GM13976 (cell line): ENCODE measurements at places on chromosomes 1 and 21.
A peak's percentile ranks its signal among the peaks of the same experiment; 100 is the strongest.

DNA sequence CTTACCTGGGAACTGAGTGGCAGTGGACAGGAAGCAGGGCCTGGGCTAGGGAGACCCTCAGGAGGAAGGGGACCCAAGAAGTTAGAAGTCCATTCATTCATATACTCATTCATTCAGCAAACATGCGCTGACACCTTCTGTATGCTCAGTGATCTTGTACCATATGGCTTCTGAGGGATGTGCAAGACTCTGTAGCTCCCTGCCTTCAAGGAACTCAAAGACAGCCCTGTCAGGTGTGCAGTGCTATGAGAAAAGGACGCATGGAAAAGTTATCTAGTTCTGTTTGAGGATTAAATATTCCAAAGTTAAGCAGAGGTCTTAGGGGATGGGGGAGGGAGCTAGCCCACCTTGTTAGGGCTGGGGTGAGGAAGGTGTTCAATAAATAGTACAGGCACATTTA is 12.5 kb downstream of the DMAP1 start:
- DNase-seq, result no peak

GRCh38 chr1:54178296-54179070 is 21.3 kb downstream of the CYB5RL start:
- no peak for DNase-seq

- DNase-seq, result no peak
Observed at GRCh38 chr1:62597281-62597680, at the start of gene ANGPTL3. ANGPTL3 (plus strand) TSS chr1:62597520; CDS start chr1:62597567, 47 bp downstream.

DNA sequence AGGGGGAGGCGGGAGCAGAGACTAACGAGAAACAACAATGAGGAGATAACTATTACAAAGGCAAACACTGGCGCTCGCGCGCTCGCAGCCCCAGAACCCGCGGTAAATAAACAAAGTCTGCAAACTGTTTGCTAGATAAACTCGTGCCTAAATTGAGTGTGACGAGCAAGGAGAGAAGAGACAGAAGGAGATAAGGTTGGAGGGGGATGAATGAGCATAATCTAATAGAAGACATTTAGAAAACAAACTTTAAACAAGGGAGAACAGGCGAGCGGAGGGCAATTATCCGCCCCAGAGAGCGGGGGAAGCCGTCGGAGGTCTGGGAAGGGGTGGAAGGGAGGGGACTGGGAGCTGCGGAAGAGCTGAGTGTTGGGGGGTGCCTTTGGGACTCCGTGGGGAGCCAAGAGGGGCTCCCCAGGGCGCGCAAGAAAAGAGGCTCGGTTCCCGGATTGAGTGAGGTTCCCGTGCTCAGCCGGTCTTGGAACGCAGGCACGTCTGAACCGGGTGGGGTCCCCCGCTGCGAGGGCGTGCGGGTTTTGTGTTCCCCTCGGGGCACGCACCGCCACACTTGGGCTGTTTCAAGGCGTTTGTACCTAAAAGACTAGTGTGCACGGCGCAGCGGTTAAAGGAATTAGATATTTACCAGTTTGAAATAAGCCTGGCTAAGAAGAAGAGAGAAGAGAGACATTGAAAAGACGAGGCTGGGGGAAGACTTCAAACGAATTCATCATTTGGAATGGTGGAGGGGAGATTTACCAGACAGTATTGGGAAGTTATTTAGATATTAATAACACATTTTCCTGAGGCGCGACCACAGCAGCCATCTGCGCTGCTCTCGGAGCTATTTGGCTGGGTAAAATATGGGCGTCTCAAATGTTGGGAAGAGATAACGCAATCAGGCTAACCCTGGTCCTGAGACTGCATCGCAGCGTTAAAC is 10.6 kb downstream of the PAX7 start:
- no peak for DNase-seq

GRCh38 chr1:151867765-151868411 is 14.4 kb upstream of the THEM5 start:
- DNase-seq, result no peak

DNA sequence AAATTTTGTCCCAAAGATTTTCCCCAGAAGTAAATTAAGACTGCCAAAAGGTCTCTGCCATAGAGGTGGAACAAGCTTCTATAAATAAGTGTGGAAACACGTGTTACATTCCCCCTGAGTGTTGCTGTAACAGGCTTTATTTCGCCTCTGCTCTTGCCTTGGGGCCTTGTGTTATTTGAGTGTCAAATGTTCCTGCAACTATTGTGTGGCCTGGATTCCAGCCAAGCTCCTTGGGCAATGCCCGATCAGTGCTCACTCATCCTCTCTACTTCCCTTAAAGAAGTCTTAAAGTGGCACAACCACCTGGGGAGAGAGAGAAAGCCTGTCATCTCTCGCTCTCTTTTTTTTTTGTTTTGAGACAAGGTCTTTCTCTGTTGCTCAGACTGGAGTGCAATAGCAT is 156.7 kb downstream of the NR5A2 start:
- no peak for DNase-seq

- DNase-seq, result peak; percentile 65
Observed at GRCh38 chr1:210400043-210400840, 71.5 kb downstream of the HHAT start.

DNA sequence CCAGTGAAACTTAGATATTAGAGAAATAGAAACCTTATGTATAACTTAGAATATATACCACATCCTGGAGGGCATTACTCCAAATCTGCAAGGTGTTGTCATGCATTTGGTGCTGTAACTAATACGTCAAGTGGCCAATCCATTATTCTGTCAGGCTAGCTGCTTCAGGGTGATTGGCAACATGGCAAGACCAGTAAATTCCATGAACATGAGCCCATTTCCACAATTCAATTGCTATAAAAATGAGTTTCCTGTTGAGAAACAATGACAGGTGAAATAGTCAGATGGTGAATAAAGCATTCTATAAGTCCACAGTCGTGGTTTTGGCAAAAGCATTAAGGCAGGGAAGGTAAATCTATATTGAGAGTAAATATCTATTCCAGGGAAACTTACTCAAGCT is 566.0 kb downstream of the ADGRL2 start:
- DNase-seq, result no peak

DNA sequence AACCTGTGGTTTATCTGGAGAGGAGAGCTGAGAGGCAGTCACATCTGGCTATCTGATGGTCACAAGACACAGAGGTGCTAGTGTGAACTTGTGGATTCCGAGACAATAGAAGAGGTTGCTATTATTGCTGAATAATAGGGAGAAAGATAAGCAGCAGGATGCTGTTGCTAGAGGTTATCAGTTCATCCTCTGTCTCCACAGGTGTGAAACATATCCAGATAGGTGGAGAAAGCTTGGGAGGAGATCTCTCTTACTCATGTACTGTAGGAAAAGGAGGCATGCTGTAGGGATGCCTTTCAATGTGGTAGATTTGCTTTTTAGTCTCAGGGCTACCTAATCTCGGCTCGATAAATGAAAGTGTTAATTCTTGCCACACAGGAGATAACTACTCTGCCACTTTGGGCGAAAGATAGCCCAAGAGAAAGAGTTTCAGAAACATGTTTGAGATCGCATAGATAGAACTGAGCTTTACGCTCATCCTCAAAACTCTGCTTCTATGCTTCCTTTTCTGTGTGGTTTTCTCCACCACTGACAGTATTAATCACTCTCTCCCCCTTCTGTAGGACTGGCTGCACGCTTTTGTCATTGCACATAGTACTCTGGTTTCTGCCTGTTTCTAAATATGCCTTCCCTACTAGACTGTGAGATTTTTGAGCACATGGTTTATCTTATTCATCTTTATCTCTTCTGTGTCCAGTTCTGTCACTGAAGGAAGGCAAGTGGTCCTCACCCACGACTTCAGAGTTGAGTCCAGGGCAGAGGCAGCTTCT is 36.7 kb upstream of the PLXNA2 start:
- DNase-seq, result no peak

GRCh38 chr21:29829564-29830275 is 110.1 kb downstream of the GRIK1 start:
- no peak for DNase-seq

GRCh38 chr21:41402231-41402630 is 23.8 kb upstream of the MX1 start:
- no peak for DNase-seq

DNA sequence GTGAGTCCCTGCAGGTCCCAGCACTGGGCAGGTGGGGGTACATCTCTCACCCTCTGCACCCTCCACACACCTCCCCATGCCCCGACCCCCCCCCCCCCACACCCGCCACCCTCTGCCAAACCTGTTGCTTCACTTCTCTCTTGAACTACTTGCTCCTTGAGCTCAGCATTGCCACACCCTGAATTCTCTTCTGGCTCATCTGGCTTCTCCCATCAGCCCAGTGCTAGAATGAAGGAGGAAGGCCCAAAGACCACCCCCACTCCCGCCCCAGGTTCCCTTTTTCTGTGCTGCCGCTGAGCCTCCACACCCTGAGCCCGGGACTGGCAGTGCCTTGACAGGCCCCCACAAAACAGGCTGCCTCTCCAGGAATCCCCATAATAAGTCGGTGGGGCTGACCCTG is 6.4 kb upstream of the TNNI1 start:
- no peak for DNase-seq

DNA sequence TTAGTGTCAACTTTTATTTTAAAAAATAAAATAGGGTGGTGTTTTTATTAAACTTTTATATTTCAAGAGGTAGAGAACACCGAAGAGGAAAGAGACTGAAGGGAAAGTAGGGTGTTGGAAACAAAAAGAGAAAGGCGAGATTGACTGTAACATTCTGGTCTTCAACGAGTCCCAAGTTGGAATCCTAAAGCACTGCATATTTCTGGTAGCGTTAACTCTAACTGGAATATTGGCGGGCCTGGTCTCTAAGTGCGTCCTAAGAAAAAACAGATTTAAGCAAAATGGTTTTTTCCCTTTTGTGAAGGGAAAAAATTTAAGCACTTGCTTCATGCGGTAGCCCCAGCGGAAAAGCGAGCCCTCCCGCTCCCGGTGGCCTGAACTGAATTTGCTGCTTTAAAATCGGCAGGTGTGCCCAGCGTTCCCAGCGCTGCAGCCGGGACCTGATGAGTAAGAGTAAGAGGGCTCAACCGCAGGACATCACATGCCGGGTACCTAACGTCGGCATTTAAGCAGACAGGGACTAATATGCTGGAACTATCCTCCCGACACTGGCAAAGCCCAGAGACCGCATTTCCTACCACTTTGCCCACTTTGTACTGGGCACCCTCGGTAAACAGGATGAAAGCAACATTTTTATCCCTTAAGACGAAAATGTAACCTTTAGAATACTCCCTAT is 30.5 kb upstream of the NFIA start:
- no peak for DNase-seq

GRCh38 chr1:224675590-224675989 is 59.5 kb downstream of the CNIH3 start:
- DNase-seq, result peak; percentile 28

DNA sequence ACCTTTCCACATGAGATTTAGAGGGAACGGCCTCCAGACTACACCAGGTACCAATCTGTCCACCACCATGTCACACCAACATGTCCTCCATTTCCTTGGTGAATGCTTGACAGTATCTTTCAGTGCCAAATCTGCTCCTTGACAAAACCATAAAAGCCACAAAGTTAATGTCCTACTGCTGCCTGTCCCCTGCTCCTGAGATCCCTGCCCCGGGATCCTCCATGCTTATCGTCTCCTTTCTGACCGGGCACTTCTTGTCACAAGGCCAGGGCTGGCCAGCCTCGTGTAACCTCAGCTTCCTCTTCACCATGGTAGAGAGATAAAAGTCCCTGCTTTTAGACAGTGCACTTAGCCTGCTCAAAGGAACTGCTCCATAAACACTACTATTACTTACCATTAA is 136.2 kb downstream of the NAV1 start:
- DNase-seq, result no peak

DNA sequence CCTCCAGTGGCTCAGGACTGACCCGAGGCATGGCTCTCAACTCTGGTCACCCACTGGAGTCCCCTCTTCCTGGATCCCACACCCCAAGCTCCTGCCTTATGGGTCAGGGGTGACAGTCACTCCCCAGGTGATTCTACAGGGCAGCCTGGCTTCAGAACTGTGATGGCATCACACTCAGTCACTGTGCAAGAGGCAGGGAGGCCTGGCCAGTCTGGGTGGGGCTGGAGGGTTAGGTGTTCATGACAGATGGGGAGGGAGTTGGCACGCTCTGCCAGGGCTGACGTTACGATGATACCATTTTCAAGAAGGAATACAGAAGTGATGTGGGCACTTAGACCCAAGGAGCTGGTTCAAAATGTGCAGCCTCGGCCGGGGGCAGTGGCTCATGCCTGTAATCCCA is 25.2 kb upstream of the ABCG1 start:
- no peak for DNase-seq

DNA sequence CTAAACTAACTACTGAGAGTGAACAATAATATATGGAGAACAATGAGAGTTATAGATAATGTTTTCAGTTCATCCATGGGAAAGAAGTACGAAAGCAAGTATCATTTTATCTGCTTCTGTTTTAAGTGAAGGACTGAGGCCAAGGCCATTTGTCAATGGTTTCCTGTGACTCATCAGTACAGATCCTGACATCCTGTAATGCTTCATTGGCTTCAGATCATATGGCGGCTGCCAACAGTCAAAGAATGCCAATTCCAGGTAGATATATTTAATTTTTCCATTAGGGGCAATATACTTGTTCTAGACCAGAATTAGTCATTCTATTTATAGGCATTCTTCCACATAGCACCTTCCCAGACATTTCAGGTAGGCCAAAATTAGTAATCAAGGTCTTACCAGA is 97.3 kb downstream of the USH2A start:
- DNase-seq, result no peak

DNA sequence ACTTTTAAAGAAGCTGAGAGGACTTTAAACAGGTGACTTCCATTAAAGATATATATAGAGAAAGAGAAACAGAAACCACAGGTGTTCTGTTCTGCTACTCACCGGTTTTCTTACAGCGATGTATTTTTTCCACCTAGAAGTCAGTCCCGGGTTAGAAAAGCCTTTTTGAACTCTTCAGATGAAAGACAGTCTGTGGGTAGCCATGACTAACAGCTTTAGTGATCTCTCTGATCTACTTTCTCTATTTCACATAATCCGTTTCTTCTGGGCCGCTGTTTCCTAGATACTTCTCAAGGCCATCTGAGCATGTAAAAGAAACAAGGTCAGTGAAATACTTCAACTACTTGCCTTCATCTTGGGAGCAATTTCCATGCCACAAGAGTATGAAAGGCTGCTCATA is 25.1 kb downstream of the WDR64 start:
- DNase-seq, result peak; percentile 52

DNA sequence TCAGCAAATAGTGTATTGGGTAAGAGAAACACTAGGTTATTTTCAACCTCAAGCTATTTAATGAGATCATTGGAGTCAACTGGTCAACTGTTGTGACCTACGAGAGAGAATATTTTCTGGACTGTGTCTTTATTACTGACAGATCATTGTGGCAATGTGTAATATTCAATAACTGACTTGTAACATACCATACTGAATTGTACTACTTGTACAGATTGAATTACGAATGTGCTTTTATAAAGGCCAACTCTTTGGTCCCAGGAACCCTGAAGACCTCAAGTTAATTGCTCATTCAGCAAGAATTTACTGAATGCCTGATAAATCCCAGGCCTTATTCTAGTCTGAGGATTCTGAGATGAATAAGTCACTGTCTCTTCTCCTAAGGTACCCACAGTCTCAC is 56.1 kb upstream of the CAMK1G start:
- no peak for DNase-seq

GRCh38 chr21:16330082-16330907 is 600.5 kb downstream of the USP25 start:
- peak; percentile 12 for DNase-seq

GRCh38 chr1:16215882-16216753 is 3.7 kb upstream of the ARHGEF19 start:
- peak; percentile 84 for DNase-seq
